ENCODE measurements at places on chromosomes 4 and X. TPM values are rescaled to one million over a fixed set of nuclear protein-coding genes. Genes with fewer than 3 reads are reported as not detected.

GIMD1 gene
- not detected for total RNA-seq

TRMT10A gene
- 8.8 TPM for total RNA-seq

RLIM gene
- total RNA-seq: 45.3 TPM

NXF2 gene
- total RNA-seq: not detected

CLTRN gene
- 0.80 TPM for total RNA-seq

ADRA2C gene
- not detected for total RNA-seq

All from activated naive CD8-positive, alpha-beta T cell treated with anti-CD3 and anti-CD28 coated beads for 36 hours (primary cell).